Substantia nigra (tissue), 51 donors: ENCODE measurements at places on chromosomes 12 and 14.

DNA sequence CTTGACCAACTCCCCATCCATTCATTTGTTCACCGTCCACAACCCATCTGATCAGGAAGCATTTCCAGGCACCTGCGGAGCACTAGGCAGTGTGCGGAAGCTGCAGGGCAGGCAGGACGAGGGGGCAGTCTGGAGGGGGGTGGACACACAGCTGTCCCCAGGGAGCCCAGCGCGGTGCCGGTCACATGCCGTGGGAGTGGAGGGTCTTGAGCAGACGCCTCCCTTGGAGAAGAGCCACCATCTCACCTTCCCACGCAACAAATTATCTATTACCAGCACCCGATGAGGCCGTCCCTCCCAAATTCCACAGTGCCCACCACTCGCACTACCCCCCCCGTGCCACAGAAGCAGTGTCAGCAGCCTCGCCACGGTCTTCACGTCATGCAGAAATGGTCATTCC is 10.8 kb downstream of the DLK1 start:
- DNase-seq, result no peak

- DNase-seq, result no peak
Measured at GRCh38 chr14:52992236-52992870, 41.5 kb upstream of the FERMT2 start.

DNA sequence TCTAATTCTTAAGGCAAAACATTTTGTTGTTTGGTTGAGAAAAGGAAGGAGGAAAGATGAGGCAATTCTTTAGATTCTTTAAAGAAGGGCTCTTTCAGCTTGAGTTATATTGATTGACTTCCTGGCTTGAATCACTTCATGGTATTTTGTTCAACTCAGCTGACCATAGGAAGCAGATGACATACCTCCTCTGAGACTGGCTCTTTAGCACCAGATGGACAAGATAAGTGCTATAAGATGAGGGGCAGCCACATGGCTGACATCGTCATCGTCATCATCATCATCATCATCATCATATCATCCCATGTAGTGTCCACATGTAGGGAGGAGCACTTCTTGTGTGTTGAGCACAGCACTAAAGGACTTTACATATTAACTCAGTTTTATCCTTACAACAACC is 81.3 kb downstream of the SSPN start:
- no peak for DNase-seq

- peak; percentile 23 for DNase-seq
Measured at GRCh38 chr12:57145460-57146059, 1.9 kb downstream of the LRP1-AS start.

- DNase-seq, result no peak
Measured at GRCh38 chr12:117438809-117439208, 77.4 kb upstream of the NOS1 start.

- no peak for DNase-seq
Measured at GRCh38 chr14:60840313-60840712, 105.8 kb downstream of the MNAT1 start.

DNA sequence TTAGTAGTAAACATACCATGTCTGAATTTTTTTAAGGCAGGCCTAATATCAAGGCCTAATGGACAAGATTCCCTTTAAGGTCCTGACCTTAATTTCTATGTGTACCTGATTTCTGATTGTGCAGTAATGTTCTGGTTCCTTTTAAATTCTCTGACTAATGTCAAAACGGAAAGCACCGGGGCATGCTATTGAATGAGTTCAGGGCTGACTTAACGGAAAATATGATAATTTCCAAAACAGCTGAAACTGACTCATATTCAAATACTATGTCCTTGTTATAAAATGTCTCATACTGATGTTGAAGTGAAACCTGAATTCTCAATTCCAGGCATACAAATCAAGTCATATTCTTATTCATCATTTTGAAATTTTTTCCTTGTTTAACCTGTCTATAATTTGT is 6.7 kb downstream of the TAS2R43 start:
- no peak for DNase-seq

- DNase-seq, result no peak
Measured at GRCh38 chr14:30194741-30195148, 267.1 kb upstream of the PRKD1 start.

GRCh38 chr12:106238146-106238545 is 9.7 kb downstream of the CKAP4 start:
- no peak for DNase-seq

DNA sequence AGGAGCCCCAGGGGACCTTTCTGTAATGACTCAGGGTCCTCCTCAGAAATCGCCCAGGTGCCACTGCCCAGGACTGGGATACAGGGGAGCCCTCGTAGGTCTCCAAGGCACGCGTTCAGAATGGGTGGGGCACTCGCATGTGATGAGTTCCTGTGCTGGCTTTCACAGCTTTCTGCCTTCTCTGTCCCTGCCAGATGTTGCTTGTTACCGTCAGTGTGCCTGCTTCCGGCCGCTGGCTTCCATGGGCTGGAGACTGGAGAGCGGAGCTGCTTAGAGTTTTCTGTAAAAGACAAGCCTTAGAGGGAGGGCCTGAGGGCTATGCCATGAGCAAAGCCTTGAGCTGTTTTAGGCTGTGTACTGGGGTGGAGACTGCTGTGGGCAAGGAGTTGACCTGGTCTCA is 75.0 kb upstream of the SLC24A4 start:
- DNase-seq, result no peak

DNA sequence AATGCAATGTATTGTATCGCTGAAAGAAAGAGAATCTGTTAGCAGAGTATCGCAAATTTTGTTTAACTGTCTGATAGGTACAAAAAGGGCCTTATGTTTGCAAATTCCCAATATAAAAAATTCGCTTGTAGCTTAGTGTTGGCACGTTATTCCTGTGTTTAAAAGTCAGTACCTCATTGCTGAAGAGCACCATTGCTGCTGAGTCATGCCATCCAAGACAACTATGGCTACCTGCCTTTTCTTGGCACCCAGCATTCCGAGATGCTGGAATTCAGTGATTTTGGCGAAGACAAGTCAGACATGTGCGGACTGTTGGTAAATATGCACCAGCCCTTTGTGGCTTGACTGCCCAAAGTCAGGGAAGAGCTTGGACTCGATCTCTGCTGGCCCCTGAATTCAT is 149.5 kb upstream of the EEA1 start:
- no peak for DNase-seq

DNA sequence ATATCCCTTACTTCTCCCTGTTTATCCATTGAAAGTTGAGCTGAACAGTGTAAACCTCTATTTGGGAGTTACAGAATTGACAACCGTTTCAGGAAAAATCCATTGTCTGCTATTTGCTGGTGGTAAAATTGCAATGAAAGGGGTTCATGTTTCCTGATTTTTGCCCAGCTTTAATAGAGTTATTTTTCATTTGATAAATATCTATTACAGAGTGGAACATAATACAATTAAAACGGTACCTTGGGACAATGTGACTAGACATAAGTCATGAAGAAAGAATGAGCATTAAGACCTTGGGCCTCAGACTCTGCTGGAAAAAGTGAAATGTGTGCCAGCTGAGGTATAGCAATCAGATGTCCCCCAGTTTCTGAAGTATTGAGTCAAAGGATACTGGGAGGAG is 13.1 kb downstream of the PTPRR start:
- no peak for DNase-seq

- DNase-seq, result no peak
Measured at GRCh38 chr14:91284146-91284790, 39.8 kb upstream of the GPR68 start.
